Psoas muscle (tissue), 8 donors: ENCODE measurements at places on chromosomes 5 and 9. TPM values are rescaled to one million over a fixed set of nuclear protein-coding genes. Genes with fewer than 3 reads are reported as not detected.

KCNN2 gene
- 0.59 TPM for total RNA-seq

TPM2 gene
- total RNA-seq = 6,047 TPM

PCDHGB4 gene
- total RNA-seq = 1.5 TPM

IFNA7 gene
- not detected for total RNA-seq

PRR7 gene
- total RNA-seq = 2.6 TPM

TPPP gene
- total RNA-seq = 11.0 TPM

GABBR2 gene
- total RNA-seq = 0.43 TPM

ALG2 gene
- 8.3 TPM for total RNA-seq

NR2F1 gene
- total RNA-seq = 1.3 TPM

MUSK gene
- 1.2 TPM for total RNA-seq

GABRG2 gene
- not detected for total RNA-seq

COL15A1 gene
- 5.6 TPM for total RNA-seq

SV2C gene
- total RNA-seq = not detected

NACC2 gene
- total RNA-seq = 25.1 TPM

NMUR2 gene
- not detected for total RNA-seq

SOX30 gene
- not detected for total RNA-seq

PCDHB2 gene
- 0.88 TPM for total RNA-seq

LRRC19 gene
- not detected for total RNA-seq

GARIN3 gene
- not detected for total RNA-seq

PDZD2 gene
- total RNA-seq = 7.8 TPM

MAN1B1 gene
- 14.6 TPM for total RNA-seq

SLC6A7 gene
- not detected for total RNA-seq

PDGFRB gene
- 56.0 TPM for total RNA-seq

GARNL3 gene
- 2.2 TPM for total RNA-seq

UBE2D2 gene
- total RNA-seq = 165 TPM

DBH gene
- total RNA-seq = not detected

PTPN3 gene
- 40.3 TPM for total RNA-seq

TRIM36 gene
- total RNA-seq = not detected

FAM151B gene
- 1.2 TPM for total RNA-seq

TLE4 gene
- total RNA-seq = 25.3 TPM

CD72 gene
- total RNA-seq = 0.62 TPM

SPAG8 gene
- total RNA-seq = 0.39 TPM

THG1L gene
- 6.4 TPM for total RNA-seq

ABLIM3 gene
- total RNA-seq = 48.5 TPM

IL5 gene
- not detected for total RNA-seq

NPR3 gene
- total RNA-seq = 2.2 TPM

PCDHGA12 gene
- total RNA-seq = 2.6 TPM

TAF11L9 gene
- not detected for total RNA-seq

PLAC8L1 gene
- 0.49 TPM for total RNA-seq

ZNF879 gene
- total RNA-seq = 3.8 TPM

FSTL4 gene
- total RNA-seq = 0.27 TPM

CMYA5 gene
- 1,434 TPM for total RNA-seq

ARL14EPL gene
- not detected for total RNA-seq

GABRA6 gene
- total RNA-seq = not detected

SERF1A gene
- not detected for total RNA-seq

S1PR3 gene
- 5.2 TPM for total RNA-seq

RNF208 gene
- total RNA-seq = 9.1 TPM

PCDHGB6 gene
- 4.1 TPM for total RNA-seq

FCN1 gene
- 0.82 TPM for total RNA-seq

DND1 gene
- total RNA-seq = 0.62 TPM

LCP2 gene
- 4.2 TPM for total RNA-seq

SHOC1 gene
- total RNA-seq = not detected

CER1 gene
- total RNA-seq = not detected

GRXCR2 gene
- not detected for total RNA-seq

SHISAL2B gene
- not detected for total RNA-seq

TRPM3 gene
- total RNA-seq = not detected

SLC9A3 gene
- total RNA-seq = 0.87 TPM

PDE6A gene
- 0.04 TPM for total RNA-seq
